Motor neuron (in vitro differentiated cells): ENCODE measurements at places on chromosomes 1 and 21. TPM values are rescaled to one million over a fixed set of nuclear protein-coding genes. Genes with fewer than 3 reads are reported as not detected.

The CDC42SE1 gene
- total RNA-seq, result 56.2 and 56.6 TPM in 2 replicates

- ATAC-seq, result no peak
These were observed 5.9 kb upstream of the KIF26B start for GRCh38 chr1:245148861-245149260.

The SEC16B gene
- total RNA-seq, result 0.38 and 0.50 TPM in 2 replicates

The LRRC52 gene
- 0.31 and 0.38 TPM in 2 replicates for total RNA-seq

- ATAC-seq, result no peak
These were observed 79.9 kb upstream of the PLPPR5 start for GRCh38 chr1:99084562-99084961.

DNA sequence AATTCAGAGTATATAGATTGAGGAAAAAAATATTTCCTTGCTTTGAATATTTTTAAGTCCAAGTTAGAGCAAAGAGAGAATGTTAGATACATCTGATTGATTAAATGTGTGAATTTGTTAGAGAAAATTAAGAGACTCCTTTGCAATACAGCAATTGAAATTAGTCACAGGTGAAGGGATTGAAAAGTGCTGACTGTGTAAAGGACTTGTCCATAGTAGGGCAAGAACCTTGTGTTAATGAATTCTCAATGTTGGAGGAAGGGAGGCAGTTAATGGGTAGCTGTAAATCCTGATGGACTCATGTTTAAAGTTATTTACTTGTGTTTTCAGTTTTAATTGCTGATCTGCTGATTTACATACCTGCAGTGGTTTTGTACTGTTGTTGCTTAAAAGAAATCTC lies 38.6 kb downstream of the ALG6 start:
- ATAC-seq, result no peak

DNA sequence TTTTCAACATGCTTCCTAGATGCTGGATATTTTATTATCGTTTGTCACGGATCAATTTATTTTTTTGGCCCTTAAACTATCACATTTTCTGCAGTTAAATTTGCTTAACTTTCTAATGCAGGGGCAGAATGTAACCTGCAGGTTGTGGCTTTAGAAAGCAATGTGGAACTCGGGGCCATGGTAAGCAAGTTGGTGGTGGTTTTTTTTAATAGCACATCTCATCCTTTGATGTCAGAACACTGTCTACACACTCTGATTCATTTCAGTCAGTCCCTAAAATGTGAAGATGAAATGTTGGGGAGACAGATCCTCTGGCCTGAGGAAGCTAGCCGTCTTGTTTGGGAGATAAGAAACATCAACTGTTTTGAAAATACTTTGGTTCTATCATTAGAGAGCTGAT lies 89.5 kb downstream of the GALNT2 start:
- ATAC-seq, result no peak

GRCh38 chr1:19643602-19644394 lies at the start of gene NBL1:
Gene NBL1, plus strand, starts transcription at chr1:19644311. Its CDS starts 10,720 bp downstream, at chr1:19655031.
- peak; percentile 76 for ATAC-seq

DNA sequence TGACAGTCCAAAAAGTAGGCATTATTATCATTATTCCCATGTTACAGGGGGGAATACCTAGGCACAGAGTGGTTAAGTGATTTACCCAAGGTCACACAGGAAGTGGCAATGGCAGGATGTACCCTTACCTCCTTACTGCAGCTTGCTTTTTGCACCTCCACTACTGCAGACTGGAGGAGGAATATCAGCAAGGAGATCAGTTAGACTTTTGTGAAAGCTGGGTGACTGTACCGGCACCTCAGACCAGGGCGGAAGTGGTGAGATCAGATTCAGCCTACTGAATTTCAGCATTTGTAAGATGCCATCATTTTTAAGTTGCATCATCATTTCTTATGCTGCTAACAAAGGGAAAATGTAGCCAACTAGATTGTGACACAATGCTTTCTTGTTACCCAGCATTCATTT lies 4.5 kb downstream of the ADARB1 start:
- ATAC-seq, result no peak

DNA sequence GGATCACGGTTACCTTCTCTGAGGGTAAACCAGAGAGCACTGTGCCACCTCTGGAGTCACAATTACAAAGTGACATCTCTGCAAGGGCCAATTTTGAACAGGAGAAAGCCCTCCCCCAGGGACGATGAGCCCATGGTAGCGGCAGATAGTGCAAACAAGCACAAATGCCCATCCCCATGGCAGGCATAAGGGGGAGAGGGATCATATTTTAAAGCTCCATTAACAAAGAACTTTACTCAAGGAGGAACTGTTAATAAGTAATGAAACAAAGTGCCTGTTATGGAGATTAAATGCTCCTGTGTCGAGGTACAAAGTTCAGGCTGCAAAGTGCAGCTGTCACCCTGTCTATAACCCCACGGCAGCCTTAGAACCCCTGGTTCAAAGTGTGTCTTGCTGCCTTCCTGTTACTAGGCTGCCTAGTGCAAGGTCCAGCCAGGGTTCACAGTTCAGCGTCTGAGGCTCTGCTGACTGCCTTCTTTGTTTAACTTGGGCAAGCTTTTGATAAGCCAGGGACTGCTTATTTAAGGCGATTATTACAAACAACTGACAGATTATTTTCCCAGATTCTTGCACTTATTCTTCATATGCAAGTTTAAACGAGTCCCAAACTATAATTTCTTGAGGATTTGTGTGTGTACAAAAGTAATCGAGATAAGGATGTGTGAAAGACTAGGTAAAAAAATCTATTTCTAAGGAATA lies 75.7 kb upstream of the NRIP1 start:
- peak; percentile 50 for ATAC-seq

DNA sequence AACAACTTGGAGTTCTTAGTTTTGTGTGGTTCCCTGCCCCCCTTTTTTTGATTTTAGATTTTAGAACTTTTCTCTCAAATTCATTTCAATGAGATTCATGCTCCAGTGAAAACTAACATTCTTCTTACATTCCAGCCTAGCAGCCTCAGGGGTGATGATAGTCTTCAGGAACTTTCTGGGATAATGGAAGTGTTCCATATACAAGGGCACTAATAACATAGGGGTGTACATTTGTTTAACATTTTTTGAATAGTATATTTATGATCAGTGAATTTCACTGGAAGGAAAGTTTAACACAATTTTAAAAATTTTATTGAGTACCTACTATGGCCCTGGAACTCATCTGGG lies 61.4 kb upstream of the ZNF648 start:
- no peak for ATAC-seq

- no peak for ATAC-seq
These were observed 18.0 kb downstream of the OMA1 start for GRCh38 chr1:58528518-58528917.

DNA sequence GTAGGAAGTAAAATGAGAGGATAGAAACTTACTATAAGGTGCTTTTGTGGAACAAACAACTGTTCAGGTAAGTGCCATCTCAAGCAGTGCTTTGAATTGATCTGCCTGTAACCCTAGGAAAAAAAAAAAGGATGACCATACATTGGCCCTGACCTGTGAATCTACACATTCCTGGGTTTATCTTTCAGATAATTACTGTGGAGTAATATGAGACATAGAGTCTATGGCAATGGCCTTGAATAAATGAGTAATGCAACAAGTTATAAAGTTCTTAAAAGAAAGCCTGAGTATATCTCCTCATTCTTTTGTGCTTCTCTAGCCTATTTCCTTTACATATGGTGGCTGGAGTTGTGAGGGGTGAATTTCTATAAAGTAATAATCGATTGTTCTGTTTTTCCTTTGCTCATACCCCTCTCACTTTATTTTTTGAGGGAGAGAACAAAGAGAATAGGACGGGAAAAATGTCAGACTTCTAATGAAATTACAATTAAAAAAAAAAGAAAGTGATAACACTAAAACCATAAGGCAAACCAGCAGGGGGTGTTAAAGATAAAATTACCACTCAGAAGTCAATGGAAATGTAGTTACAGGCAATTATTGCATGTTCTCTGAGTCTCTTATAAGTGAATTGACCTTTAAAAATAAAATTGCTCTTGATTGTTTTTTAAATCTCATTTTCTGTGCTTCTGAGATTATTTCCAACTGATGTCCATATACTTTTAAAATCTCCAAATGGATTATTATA lies 12.4 kb upstream of the ATP1A1 start:
- no peak for ATAC-seq

The PLA2G2C gene
- total RNA-seq, result 0.05 and 0.19 TPM in 2 replicates

The ERRFI1 gene
- 63.4 and 68.5 TPM in 2 replicates for total RNA-seq
